ENCODE measurements at places on chromosomes 7 and 10. TPM values are rescaled to one million over a fixed set of nuclear protein-coding genes. Genes with fewer than 3 reads are reported as not detected.

The MUC3A gene
- not detected for total RNA-seq

The YAE1 gene
- 12.5 TPM for total RNA-seq

The NODAL gene
- total RNA-seq, result not detected

The CDNF gene
- total RNA-seq, result 0.96 TPM

The PHKG1 gene
- total RNA-seq, result 1.1 TPM

The PODXL gene
- 0.70 TPM for total RNA-seq

The MSMB gene
- not detected for total RNA-seq

The SPDYE8 gene
- total RNA-seq, result not detected

The FZD1 gene
- 0.22 TPM for total RNA-seq

The SAP25 gene
- total RNA-seq, result 6.0 TPM
